ENCODE measurements at places on chromosomes 7 and 10.

DNA sequence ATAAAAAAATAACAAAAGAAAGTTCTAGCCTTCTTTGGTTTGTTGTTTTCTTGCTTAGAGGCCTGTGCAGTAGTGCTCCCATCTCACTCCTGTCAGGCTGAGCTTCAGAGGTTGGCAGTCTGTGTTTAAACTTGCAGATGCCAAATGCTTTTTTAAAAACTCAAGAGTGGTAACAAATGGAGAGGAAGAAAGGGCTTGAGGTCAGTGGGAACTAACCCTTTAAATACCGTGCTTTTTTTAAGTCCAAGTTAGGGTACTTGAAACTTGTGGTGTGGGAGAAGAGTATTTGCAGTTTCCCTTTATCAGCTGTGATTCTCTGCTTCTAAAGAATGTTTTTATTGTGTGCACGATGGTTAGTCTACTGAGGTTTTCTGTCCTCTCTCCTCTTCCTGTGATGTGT is 29.4 kb downstream of the ZRANB1 start:
- no peak for DNase-seq

DNA sequence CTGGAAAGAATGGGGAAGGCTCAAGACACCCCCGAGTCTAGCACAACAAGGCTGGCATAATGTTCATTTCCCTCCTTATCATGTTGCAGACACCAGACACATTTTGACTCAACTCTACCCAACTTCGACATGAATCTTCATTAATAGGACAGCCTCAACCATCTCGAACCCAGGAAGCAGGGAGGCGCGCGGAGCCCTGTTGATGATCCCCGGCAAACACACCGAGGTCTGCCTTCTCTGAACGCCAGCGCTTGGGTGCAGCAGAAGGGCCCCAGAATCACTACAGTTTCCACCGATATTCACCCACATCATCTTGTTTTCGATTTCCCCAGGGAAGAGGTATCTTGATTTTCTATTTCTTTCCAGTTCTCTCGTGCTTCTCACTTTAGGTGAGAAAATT is 563.6 kb downstream of the TCERG1L start:
- no peak for DNase-seq

DNA sequence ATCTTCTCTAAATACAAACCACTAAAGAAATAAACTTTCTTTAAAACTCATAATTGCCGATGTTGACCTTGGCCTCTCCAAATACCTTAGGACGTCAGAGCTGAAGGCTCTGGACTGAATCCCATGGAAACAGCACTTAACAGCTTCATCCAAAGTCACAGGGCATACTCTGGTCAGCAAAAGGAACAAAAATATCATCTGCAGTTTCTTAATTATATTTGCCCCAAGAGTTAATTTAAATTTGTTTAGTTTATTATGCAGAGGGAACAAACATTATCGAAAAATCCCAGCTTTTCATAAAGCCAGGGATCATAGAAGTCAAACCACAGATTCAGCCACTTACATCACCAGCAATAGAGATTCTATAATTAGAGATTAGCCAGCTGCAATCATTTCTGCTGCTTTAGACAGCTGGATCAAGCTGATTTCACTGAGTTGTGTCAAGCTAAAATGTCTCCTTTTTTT is 20.5 kb upstream of the FAM13C start:
- no peak for DNase-seq

GRCh38 chr7:155402941-155403340 is 55.0 kb upstream of the EN2 start:
- no peak for DNase-seq

DNA sequence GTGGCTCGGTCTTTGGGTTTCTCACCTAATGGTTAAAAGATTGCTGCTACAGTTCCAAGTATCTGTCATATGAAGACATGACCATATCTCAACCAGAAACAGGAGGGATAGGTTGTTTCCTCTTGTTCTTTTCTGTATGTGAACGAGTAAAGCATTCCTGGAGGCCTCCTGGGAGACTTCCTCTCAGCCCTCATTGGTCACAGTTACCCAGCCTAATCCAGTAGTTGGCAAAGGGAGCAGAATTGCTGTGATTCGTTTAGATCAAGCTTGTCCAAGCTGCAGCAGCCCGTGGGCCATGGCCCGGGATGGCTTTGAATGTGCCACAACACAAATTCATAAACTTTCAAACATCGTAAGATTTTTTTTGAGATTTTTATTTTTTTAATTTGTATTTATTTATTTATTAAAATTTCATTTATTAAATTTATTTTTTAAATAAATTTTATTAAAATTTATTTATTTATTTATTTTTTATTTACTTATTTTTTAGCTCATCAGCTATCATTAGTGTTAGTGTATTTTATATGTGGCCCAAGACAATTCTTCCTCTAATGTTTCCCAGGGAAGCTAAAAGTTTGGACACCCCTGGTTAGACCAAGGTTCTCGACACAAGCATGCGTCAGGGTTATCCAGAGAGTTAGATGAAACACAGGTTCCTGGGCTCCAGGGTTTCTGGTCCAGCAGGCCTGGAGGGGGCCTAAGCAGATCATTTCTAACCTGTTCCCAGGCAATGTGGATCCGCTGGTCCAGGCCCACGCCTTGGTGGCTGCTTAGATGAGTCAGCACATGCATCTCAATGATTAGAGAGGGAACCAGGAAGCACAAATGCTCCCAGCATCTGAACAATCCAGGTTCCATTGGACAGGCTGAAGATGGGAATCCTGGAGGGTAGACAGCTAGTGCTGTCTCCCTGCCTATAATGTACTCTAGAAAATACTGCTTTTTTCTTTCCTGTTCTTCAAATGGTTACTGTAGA is 25.6 kb downstream of the CDC123 start:
- DNase-seq: no peak

DNA sequence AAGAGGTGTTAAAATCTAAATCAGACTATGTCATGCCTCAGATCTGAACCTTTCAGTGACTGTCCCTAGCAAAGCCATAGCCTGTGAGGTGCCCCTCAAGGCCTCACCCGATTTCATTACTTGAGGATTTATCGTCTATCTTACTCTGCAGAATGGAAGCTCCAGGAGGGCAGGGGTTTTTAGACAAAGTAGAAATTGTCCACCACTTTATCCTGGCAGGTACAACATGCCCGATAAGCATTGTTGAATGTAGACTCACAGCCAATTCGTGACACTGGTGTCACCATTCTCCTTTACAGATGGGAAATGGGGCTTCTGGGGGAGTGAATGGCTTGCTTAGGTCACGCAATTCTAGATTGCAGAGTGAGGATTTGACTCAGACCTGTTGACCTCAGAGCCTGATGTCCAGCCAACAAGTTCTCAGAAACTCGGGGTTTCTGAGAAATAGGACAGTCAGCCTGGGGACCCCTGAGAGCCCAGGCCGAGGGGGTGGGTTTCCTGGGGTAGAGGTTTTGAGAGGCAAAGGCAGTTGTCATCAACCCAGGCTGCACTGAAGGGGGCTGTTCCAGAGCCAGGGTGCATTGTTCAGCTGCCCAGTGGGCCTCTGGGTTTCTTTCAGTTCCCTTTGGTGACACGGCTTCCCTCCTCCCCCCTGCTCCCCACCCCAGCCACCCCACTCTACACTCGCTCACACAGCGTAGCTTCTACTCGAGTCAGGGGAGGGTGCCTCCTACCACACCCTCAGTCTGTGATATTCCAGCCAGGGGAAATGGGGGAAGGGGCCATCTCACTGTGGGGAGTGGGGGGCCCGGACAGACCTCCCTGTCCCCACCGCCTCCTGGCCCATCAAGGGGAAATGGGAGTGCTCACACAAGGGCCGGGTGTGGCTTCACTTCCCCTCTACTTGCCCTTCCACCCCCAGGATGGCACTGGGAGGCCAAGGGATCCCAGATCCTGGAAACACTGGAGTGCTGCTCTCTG is 3.1 kb upstream of the IRF5 start:
- no peak for DNase-seq

DNA sequence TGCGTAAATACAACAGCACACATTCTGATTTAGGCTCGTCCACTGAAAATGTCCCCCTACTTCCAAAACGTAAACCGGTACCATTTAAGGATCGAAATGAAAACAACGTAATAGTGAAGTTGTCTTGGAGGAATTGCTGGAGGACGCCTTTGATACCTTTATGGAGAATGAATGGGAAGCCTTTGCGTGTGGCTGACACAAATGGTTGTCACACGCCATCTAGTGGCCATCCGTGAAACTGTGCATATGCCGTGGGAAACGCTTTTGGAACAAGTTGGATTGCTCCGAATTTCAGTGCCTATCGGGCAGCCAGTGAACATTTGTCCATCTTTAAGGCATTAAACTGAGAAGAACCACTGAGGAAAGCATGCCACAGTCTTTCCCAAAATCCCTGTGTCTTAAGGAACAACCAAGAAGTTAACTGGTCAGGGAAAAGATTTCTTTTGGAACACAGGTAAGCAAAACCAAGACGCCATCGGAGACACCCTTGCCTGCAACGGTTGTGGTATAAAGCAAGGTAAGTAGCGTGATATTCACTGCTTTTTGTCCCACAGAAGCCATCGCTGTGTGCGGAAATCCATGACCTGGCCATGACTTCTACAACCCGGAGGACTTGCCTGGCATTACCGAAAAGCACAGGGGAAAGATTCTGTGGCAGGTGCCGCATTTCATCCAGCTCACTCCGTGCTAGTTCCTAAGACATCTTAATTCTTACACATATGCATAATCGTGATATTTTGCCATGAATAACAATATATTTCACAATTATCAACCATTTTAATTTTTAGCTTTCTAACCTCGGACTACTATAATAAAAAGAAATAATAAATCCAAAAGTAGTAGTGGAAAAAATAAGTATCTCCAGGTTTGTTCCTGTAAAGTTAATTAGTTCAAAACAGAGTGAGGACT is 100.6 kb downstream of the FAM204A start:
- peak; percentile 59 for DNase-seq

DNA sequence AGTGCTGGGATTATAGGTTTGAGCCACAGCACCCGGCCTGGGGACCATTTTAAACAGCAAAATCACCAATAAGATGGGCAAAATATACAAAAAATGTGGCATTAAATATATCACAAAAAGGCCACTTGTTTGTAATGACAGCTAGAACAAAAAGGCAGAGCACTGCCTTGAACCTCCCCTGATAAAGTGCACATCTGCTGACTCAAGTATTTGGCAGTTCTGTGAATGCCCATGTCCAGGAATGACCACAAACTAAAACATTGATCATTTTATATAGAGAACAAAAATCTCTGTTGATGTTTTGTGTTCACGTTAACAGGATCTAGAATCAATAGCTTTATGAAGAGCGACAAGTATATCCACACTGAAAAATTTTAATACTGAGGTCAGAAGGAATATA is 21.5 kb downstream of the HERC4 start:
- DNase-seq: no peak

- no peak for DNase-seq
Observed at GRCh38 chr7:30795161-30795948, 24.1 kb downstream of the MINDY4 start.

- no peak for DNase-seq
Observed at GRCh38 chr10:1829712-1830111, 92.4 kb upstream of the ADARB2 start.

DNA sequence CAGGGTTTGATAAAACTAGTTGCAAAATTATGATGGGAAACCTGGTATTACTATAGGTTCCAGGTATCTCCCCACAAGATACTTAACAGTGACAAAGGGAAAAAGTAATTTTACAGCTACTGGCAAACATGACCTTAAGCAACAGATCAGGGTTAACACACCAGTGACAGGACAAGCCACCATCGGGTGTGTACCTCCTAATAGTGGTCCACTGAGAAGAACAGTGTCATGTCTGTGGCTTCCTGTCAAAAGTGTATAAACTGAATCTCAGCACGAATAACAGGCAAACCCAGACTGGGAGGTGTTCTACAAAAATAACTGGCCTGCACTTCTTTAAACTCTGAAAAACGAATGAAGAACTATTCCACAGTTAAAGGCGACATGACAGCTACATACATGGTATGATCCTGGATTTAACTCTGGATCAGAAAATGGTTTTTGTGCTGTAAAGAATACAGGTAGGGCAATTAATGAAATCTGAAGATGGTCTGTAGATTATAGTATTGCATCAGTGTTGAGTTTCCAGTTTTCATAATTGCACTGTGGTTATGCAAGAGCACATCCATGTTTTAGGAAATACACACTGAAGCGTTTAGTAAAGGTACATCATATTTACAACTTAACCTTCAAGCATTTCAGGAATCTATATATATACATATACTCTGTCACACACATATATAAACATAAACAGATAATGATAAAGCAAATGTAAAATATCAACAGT is 32.0 kb upstream of the ARMS2 start:
- no peak for DNase-seq

- no peak for DNase-seq
Observed at GRCh38 chr7:142789441-142789840, 18.7 kb downstream of the PRSS2 start.

- no peak for DNase-seq
Observed at GRCh38 chr10:119377958-119378736, 164.4 kb downstream of the RGS10 start.

GRCh38 chr7:90797596-90797995 is 201.5 kb downstream of the CDK14 start:
- DNase-seq: no peak

GRCh38 chr10:62112300-62112699 is 156.3 kb downstream of the RTKN2 start:
- no peak for DNase-seq

- DNase-seq: no peak
Observed at GRCh38 chr7:114181280-114181679, 233.3 kb upstream of the FOXP2 start.

- DNase-seq: no peak
Observed at GRCh38 chr10:87657371-87657770, 2.3 kb upstream of the PAPSS2 start.

GRCh38 chr10:90167174-90168064 is 466.0 kb downstream of the KIF20B start:
- DNase-seq: no peak

DNA sequence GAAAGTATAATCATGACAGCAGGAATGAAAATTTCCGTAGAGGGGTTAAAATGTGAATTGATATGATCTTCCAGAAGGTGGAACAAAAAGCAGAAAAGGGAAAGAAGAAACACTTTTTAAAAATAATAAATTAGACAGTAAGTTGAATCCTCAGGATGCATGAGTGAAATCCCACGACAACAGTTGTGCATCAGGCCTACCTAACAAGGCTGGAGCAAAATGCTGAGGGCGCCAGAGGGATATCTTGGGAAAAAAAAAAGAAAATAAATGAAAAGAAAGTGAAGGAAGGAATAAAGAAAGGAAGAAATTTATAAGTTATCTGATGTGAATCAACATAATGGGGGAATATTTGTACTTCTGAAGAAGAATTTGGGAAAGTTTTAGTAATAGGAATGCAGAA is 13.0 kb upstream of the HUS1 start:
- DNase-seq: no peak

DNA sequence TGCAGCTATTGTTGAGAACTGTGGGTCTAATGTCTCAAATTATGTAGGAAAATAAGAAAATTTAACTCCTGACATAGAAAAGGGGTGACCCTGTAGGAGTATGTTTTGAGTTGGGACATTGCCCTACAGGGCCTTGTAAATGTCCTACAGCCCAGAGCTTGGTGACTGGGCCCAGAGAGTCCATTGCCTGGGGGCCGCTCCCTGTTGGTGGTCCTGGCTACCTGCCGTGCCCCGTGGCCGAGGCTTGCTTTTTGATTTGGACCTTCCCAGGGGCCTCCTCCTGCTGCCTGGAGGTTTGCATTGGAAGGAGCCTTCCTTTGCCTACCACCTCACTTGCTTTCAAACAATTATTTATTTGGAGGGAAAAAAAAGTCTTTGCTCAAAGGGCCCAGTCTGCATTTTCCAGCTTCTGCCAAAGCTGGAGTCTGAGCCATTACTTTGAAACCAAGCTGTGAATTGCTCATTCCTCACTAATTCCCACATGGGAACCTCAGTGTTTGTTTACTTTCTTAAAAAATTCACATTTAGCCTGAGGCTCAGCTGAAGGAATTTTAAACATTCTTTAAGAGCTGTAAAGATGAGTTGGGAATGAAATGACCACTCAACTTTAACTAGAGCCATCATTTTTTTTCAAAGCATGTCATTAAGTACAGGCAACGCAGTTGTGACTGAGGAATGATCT is 355.0 kb downstream of the GLRX3 start:
- DNase-seq: no peak
